Foreskin keratinocyte (primary cell): ENCODE measurements at places on chromosomes 1 and 21. TPM values are rescaled to one million over a fixed set of nuclear protein-coding genes. Genes with fewer than 3 reads are reported as not detected.
A peak's percentile ranks its signal among the peaks of the same experiment; 100 is the strongest.

UBL4B gene
- total RNA-seq, result not detected in 2 replicates

DNA sequence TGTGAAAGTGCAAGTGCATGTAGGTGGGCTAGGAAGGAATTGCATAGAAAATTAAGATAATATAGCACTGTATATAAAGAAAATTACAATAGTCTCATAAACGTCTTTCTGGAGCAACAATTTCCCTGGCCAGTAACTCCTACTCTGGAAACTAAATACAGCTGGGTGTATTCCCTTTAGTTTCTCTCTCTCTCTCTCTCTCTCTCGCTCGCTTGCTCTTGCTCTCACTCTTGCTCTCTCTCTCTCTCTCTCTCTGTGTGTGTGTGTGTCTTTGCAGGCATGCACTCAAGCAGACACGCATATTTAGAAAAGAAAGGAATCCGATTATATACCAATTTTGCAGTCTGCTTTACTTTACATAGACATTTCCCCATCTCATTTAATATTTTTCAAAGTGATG lies 14.7 kb downstream of the S100A10 start:
- no peak for DNase-seq

DNA sequence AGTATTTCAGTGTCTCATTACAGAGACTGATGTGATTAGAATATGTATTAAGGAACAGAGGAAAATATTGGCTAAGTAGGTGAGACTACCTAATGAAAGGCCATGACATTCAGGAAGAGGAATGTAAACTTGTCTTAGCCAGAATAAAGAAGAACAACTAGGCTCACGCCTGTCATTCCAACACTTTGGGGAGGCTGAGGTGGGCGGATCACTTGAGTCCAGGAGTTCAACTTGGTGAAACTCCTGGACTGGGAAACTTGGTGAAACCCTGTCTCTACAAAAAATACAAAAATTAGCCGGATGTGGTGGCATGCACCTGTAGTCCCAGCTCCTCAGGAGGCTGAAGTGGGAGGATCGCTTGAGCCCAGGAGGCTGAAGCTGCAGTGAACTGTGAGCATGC lies 14.8 kb upstream of the CACYBP start:
- no peak for DNase-seq

MAN1A2 gene
- total RNA-seq, result 19.5 and 22.7 TPM in 2 replicates

TTC22 gene
- total RNA-seq, result 4.6 and 5.9 TPM in 2 replicates

DNA sequence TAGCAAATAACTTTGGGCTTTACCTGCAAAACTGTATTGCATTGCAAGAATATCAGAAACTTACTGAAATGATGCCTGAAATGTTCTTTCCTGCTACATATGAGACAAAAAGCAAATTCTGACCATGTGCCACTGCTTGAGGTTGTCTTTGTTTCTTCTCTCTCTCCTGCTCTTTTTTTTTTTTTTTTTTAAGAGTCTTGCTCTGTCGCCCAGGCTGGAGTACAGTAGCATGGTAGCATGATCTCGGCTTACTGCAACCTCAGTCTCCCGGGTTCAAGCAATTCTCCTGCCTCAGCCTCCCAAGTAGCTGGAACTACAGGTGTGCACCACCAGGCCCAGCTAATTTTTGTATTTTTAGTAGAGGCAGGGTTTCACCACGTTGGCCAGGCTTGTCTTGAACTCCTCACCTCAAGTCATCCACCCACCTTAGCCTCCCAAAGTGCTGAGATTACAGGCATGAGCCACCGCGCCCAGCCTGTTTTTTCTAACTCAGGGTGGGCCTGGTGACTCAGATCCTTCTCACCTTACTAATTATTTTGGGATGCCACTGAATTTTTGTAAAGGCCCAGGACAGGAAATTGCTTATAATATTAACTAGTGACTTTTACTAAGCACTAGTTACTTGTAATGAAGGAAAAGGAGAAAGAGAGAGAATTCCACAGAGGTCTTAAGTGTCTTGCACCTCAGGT lies 35.9 kb downstream of the DNASE2B start:
- DNase-seq, result no peak

DNA sequence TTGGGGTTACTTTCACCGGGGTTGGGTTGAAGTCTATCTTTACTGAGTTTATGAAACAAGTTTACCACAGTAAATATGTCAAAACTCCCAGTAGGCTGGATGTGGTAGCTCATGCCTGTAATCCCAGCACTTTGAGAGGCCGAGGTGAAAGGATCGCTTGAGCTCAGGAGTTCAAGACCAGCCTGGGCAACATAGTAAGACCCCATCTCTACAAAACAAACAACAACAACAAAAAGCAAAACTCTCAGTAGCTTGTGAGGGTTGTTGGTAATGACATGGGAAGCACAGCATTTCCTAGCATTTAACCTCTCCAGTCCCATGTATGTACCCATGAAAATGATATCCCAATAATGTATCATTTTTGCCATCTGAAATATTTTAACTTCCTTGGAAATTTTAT lies 34.7 kb downstream of the GJA5 start:
- DNase-seq, result no peak

GRCh38 chr1:158323866-158324265 lies 7.5 kb downstream of the CD1B start:
- DNase-seq, result no peak

GRCh38 chr1:11383553-11384169 lies 95.3 kb upstream of the DISP3 start:
- DNase-seq, result peak; percentile 39

GRCh38 chr1:201851949-201852348 lies 23.0 kb downstream of the IPO9 start:
- no peak for DNase-seq

- no peak for DNase-seq
Measured at GRCh38 chr1:215243345-215244054, 161.0 kb downstream of the KCNK2 start.

- DNase-seq, result no peak
Measured at GRCh38 chr1:77592906-77593305, 89.6 kb downstream of the ZZZ3 start.

GRCh38 chr1:229295745-229296144 lies 24.8 kb downstream of the RAB4A start:
- DNase-seq, result no peak

DNA sequence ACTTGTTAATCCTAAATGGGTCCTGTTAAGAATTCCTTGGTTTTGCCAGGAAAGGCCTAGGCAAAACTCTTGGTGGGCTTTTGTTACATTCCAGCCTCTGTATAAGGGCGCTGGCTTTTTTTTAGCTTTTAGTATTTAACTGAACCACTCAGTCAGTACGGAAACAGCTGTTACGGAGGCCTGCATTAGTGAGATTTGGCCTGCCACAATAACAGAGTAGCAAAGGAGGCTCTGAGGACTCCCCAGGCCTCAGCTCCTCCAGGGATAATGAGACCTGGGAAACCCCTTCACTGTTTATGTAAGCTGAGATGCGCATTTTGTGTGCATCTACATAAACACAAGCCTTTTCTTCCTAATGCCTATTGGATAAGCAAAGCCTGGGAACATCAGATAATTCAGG lies 210.2 kb downstream of the APP start:
- no peak for DNase-seq

DNA sequence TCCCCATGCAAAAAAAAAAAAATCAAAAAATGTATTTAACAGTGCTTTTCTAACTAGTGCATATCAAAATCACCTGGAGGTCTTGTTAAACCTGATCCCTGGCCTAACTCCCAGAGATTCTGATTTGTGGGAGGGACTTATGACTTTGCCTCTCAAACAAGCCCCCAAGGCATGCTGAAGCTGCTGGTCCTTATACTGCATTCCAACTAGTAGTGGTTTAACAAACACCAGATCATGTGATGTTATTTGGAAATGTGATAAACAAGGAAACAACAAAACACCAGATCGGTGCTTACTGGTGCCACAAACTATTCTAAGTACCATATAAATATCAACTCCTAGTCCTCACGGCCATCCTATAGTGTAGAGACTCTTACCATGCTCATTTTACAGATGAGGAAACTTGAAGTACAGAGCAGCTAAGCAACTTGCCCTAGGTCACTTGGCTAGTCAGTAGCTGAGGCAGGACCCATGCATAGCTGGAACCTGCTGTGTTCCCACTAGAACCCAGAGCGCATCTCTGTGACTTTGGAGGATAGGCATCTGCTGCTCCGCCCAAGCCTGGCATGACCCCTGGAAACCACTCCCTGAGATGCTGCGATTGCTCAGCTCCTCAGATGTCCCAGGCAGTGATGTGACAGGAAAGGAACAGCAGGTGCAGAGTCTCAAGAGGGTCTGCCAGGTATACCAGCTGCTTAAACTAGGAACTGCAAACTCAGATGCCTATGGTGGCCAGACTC lies 38.1 kb downstream of the SOX13 start:
- DNase-seq, result no peak

DNA sequence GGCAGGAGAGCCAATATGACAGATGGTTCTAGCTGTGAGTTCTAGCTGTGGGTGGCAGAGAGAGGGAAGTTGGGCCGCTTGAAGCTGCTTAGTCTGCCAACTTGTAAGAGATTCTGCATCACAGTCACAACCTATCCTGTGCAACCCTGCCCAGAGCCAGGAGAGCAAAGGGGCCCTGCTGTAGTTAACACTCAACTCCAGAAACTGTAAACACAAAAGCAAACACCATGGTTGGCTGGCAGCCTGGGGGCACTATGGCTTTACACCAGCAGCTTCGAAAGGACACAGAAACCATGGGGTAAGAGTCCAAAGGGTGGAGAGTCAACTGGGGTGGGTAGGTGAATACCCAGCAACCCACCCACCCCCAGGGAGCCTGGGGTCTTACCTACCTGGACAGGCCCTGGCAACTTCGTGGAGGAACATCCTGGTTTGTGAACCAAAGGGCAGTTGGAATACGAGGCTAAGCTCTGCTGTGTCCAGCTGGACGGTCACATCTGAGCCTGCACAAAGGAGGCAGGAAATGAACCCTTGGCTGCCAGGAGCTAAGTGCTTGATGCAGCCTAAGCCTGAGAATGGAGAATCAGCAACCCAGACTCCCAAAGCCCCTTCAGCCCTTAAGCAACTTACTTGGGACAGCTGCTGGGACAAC lies 6.4 kb downstream of the INPP5B start:
- DNase-seq, result no peak

PPIAL4G gene
- not detected in 2 replicates for total RNA-seq

- DNase-seq, result no peak
Measured at GRCh38 chr1:36622741-36623648, 140.3 kb upstream of the CSF3R start.

SPRR1B gene
- total RNA-seq, result 36.3 and 89.7 TPM in 2 replicates

DNA sequence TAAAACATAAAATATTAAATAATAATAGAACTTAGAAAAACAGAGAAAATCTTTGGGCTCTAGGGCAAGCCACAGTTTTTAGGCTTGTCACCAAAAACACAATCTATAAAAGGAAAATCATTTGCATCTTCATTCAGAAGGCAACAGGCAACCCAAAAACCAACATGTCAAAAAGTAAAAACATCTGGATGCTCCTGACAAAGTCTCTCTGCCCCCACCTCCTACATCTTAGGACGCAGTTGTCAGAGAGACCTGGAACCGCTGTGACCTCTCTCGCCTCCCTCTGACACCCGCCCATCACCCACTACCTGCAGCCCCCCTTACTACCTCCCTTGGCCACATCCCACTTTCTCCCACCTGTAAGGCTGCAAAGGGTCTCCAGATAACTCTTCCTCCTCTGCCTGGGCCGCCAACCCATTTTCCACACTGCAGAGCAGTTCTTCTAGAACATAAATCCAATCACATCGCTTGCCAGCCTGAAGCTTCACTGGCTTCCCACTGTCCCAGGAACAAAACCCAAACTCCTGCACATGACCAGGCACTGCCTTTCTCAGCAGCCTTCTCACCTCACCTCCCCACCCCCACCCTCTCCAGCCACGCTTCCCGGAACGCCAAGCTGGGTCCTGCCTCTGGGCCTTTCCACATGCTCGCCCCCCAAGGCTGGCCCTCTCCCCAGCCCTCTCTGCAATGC lies 14.7 kb downstream of the PRDM15 start:
- DNase-seq, result no peak

DNA sequence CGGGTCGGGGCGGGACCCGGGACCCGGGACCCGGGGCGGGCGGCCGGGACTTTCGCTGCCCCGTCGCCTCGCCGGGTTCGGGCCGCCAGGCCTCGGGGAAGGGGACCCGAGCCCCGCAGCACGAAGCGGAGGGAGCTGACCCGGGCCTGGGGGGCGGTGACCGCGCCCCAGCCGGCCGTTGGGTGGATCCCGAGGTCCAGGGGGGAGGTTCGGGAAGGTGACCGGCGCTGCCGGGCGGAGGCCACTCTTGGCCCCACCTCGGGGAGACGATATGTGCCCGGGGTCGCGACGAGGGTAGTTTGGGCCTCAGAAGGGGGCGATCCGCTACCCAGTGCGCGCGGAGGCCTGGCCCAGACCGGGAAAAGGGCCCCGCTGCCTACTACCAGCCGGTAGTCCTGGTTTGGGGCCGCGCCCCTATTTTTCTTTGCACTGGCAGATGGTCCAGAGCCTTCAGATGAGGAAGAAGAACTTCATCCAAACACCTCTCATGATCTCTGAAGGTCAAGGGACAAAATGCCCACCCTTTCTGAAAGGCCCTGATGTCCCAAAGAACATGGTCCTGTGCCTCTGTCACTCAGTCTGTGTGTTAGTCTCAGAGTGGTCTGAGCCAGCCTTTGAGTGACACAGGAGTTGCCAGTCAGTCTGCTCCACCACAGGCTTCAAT lies 766 bp downstream of the AGO4 start:
- DNase-seq, result no peak

- DNase-seq, result no peak
Measured at GRCh38 chr1:64358692-64359091, 111.2 kb upstream of the CACHD1 start.

DNA sequence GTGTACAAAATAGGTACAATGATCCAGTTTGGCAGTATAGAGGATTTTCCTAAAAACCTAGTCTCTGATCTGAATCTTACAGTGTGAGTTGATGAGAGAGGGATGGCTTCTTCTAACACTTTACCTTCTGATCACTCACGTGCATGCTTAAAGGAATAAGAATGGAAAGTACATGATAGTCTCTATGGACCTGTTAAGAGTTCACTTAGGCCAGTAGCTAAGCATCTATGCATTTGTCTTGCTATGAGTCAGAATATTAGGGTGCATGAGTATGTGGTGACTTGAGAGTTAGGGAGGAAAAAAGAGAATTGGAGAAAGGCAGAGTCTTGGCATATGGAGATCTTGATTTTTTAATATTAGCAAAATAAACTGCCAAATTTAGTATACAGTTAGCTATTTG lies 206.3 kb downstream of the COL11A1 start:
- DNase-seq, result no peak

TFF2 gene
- total RNA-seq, result not detected in 2 replicates

DNA sequence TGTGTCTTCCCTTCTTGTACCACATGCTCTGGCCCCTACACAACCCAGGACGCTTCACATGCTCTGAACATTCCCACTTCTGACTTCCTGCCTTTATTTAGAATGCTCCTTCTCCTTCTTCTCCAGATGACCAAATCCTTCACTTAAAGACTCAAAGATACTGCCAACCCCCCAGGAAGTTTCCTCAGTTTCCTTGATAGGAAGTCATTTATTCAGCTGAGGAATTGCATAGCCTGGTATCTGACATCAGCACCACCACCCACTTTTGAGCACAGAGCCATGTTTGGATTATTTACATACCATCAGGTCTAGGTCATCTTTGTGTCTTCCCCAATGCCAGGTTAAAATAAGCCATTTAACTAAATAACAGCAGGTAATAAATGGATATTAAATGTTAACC lies 42.4 kb downstream of the GFI1 start:
- peak; percentile 52 for DNase-seq
